ENCODE measurements at places on chromosomes 4 and X.

DNA sequence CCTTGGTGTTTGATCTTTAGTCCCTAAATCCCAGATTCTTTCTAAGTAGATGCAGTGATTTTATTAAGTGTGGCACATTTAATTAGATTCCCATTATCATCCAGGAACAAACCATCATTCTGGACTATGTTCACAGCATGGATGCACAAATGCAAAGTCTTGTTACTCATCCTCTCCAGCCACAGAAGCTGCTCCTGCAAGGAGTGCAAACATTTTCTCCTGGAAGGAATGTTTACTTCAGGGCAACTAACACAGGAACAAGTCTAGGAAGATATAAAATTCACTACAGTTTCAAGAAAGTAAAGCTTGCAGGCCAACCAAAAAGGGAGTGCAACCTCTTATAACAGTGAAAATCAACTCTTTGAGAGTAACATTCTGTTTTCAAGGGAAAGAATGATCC, 106.0 kb downstream of the IQCM start:
- no peaks in the 10 kb centered on the region for H3K27me3 ChIP-seq
- no peak for DNase-seq
- H3K4me3 ChIP-seq = no peak overlapping the region
- H3K36me3 ChIP-seq = no peaks in the 10 kb centered on the region
- H3K4me1 ChIP-seq = no peaks in the 10 kb centered on the region
- no peak overlapping the region for H3K27ac ChIP-seq

DNA sequence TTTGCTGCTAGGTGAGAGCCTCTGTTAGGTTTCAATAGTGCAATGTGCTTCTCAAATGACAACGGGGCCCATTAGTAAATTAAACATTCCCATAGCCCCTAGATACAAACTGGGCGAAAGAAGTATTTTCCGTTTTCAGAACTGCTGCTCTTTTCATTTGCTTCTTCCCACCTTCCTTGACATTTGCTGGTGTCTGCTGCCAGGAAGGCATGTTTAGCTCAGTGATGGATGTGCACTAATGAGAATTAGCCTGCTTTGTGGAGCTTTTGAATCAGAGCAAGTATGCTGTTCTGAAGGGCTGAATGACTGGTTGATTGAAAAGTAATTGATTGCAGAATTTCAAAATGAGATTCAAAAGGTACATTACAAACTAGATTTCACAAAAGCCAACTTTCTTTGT, 57.0 kb downstream of the SHROOM3 start:
- H3K27ac ChIP-seq = no peak overlapping the region
- H3K36me3 ChIP-seq = no peaks in the 10 kb centered on the region
- no peak for DNase-seq
- no peaks in the 10 kb centered on the region for H3K27me3 ChIP-seq
- H3K4me1 ChIP-seq = no peaks in the 10 kb centered on the region

- no peak overlapping the region for H3K27ac ChIP-seq
- no peaks in the 10 kb centered on the region for H3K36me3 ChIP-seq
- no peak for DNase-seq
- H3K4me1 ChIP-seq = no peaks in the 10 kb centered on the region
- no peaks in the 10 kb centered on the region for H3K27me3 ChIP-seq
Observed at GRCh38 chrX:40040686-40041461, 56.9 kb downstream of the BCOR start.

DNA sequence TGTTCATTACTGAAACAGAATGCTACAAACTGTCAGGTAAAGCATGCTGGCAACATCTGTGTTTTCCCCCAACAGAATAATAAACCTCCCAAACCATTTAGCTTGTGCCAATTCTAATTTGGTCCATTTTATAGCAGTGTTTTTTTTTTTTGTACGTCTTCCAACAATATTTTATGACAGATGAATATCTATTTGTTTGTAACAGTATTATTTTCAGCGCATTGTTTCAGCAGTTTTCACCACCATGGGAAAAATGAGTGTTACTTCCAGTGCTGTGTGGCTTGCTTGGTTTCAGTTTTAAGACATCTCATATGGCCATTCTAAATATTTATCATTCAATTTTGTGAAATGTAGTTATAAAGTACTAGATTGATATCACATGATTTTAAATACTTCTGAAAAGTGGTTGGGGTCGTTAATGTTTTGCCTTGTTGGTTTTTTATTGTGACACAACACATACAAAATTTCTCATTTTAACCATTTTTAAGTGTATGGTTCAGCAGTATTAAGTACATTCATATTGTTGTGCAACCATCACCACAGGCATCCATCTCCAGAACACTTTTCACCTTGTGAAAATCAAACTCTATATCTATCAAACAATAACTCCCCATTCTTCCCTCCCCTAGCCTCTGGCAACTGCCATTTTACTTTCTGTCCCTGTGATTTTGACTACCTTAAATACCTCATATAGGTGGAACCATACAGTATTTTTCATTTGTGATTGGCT, 25.6 kb upstream of the TBC1D19 start:
- H3K4me1 ChIP-seq = peaks cover 16% of the 10 kb centered on the region
- H3K27ac ChIP-seq = peak overlapping the region; percentile 20
- H3K4me3 ChIP-seq = no peak overlapping the region
- no peaks in the 10 kb centered on the region for H3K36me3 ChIP-seq
- no peak for DNase-seq
- no peaks in the 10 kb centered on the region for H3K27me3 ChIP-seq

- H3K36me3 ChIP-seq = no peaks in the 10 kb centered on the region
- peak; percentile 62 for DNase-seq
- peaks cover 57% of the 10 kb centered on the region for H3K4me1 ChIP-seq
- no peak overlapping the region for H3K27ac ChIP-seq
- peaks cover 15% of the 10 kb centered on the region for H3K27me3 ChIP-seq
Observed at GRCh38 chr4:133146574-133147241, 2.4 kb upstream of the PCDH10 start.

Measured in sigmoid colon (tissue), 7 donors.